ENCODE measurements at places on chromosomes 4 and X.

- no peak for DNase-seq
Measured at GRCh38 chr4:72602396-72603376, 33.7 kb upstream of the ADAMTS3 start.

DNA sequence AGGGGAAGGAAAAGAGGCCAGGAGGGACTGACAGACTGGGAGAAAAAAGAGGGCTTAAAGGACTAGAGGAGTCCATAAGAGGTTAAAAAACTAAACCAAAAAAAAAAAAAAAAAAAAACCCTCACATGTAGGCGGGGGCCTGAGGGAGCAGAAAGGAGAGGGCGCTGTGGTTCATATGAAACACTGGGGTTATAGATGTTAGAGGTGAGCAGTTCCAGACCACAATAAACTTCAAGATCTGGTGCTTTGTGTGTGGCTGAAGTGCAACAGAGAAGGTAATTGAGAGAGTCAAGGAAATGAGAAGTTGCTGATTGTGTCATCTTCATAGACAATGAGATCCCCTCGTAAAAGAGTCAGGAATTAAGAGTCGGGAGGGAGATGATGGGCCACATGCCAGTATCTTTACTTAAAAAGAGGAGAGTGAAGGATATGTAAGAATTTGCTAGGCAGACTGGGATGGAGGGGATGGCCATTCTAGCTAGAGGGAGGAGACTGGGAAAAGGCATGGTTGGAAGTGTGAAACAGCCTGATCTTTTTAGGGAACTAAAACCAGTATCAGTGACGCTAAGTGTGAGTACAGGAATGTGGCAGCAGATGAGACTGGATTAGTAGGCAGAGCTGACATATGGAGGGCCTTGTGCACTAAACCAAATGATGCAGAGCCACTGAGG lies 18.4 kb upstream of the OGT start:
- DNase-seq: no peak

- no peak for DNase-seq
Measured at GRCh38 chr4:159698336-159698735, 595.5 kb downstream of the RAPGEF2 start.

DNA sequence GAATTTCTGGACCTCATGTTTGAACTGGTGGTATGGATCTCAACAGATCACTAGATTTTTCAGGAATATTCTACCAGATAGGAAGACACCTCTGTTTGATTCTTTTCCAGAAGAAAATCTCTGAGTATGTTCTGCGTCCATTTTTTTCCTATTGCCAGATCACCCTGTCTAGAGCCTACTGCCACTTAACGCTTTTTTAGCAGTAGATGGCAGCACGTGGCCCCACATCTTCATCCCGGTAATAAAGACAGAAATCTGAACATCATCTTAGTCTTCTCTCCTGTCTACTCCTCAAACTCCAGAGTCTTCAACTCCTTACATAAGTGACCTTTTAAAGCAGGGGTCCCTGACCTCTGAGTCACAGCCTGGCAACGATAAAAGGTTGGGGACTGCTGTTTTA lies 184.7 kb downstream of the TMA16 start:
- no peak for DNase-seq

GRCh38 chrX:48826135-48826875 lies at the start of gene ERAS:
TSS of gene ERAS (plus strand) at chrX:48826513. CDS start at chrX:48829124, 2,611 bp downstream.
- no peak for DNase-seq

DNA sequence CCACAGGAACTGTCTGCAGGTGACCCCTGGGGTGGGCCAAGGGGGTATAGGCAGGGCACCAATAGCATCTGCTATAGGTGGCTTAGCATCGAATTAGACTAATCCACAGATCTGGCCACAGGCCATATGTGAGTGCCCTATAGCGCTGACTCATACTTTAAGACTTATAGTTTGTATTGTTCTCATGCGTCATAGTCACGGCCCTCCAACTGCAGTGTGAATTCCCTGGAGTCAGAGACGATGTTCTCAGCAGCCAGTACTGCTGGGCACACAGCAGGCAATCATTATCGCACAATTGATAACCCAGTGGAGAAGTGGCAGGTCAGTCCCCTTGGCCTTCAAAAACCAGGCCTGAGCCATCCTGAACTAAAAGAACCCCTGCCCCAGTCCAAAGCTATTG lies 58.1 kb downstream of the ADGRG2 start:
- no peak for DNase-seq

GRCh38 chr4:5753766-5754528 lies 42.9 kb downstream of the EVC start:
- DNase-seq: no peak

DNA sequence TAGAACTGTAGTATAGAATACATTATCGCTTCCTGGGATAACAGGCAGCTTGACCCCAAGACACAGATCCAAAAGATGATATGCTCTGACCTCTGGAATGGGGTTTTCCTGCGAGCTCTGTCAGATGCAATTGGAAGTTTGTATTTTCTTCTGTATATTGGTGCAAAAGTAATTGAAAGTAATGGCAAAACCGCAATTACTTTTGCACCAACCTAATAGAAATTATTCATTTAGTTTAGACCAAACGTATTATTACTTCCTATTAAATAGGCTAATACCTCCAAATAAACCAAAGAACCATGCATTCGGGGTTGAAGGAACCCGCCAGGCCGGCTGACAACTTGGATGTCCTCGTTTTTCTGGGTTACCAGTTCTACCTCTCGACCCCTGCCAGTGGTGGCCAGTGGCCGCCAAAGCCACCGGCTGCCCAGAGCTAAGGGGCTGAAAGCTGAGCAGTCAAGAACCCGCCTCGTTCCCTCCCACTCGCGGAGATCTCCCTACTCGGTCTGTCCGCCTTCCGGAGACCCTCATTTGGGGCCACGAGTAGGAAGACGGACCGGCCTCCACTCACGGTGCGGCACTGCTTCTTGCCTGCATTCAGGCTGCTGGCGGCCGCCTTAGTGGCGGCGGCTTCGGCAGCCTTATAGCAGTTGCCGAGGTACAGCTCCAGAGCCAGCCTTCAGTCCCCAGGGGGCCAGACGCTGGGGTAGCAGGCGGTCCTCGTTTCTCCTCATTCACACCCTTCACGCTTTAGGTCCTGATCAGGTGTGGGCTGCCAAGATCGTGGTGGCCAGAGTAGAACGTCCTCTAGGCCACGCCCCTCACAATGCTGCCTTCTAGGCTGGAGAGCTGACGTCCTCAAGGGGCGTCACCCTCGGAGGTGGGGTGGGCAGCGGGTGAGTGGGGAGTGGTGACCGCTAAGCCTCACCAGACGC lies 121.9 kb downstream of the RBMX2 start:
- no peak for DNase-seq

DNA sequence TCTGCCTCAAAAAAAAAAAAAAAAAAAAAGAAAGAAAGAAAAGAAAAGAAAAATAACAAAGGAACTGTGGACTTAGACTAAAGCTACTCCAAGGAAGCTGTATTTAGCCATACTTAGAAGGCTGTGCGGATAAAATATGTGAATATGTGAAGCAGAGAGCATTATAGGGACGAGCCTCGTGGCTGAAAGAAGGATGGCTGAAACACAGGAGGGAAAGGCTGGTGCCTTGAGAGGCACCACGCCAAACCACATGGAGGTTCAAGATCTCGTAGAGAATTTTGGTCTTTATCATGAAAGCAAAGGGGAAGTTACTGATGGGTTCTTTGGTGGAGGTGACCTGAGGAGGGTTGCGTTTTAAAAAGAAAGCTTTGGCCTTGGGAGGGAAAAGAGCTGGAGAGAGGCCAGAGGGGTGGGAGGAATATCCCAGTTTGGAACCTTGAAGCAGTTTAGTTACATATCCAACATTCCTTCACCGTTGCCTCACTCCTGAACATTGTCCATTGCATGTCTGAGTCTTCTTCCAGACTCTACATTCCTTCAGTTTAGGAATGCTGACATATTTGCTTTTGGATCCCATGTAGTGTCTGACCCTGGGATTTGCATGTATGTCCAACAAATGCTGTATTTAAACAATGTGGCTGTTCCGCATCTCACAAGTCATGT lies 82.5 kb downstream of the CPE start:
- no peak for DNase-seq

GRCh38 chrX:2712890-2713840 lies 22.1 kb downstream of the CD99 start:
- DNase-seq: no peak

- no peak for DNase-seq
Measured at GRCh38 chr4:53618321-53618720, 27.0 kb upstream of the LNX1 start.

DNA sequence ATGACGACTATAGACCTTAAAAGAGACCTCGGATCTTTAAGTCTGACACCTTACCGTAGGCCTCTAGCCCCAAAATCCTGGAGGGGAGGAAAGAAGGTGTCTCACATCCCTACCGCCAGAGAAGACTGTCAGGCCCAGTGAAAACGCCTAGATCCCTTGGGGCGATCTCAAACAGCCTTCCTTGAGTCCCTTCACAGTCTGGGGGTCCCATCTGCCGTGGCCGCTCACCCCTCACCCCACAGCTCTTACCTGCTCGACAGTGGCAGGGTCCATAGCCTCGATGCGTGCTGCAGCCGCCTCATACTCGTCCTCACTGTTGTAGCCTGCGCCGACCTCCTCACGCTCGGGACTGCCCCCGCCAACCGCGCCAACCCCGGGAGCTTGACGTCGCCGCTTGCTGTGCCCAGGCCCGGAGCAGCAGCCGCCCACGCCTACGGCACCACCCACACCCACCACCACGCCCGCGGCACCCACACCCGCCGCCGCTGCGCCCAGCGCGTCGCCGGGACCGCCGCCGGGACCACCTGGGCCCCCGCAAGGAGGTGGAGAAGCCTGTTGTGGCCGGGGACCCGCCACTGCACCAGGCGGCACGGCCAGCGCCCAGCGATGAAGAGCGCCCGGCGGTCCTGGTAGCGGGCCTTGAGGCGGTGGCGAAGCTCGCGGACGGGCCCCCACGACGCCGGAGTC lies 536 bp downstream of the OTUD5 start:
- no peak for DNase-seq

DNA sequence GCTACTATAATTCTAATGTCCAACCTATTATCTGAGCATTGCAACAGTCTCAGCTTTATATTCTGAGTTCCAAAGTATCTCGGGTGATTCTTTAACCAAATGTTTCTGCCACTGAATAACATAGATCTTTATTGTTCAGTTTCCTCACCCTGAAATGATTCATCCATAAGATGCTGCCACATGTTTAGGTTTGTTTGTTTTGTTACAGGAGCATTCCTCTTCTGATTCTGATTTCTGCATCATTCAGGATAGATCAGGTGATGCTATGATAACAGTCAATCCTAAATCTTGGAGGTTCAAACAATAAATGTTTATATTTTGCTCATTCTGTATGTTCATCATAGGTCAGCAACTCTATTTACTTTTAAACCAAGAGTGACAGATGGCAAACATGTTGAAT lies 927.6 kb downstream of the PCDH7 start:
- DNase-seq: no peak

- DNase-seq: no peak
Measured at GRCh38 chr4:101000496-101000895, 346.8 kb downstream of the PPP3CA start.

- no peak for DNase-seq
Measured at GRCh38 chrX:37787423-37787869, 7.6 kb downstream of the CYBB start.

DNA sequence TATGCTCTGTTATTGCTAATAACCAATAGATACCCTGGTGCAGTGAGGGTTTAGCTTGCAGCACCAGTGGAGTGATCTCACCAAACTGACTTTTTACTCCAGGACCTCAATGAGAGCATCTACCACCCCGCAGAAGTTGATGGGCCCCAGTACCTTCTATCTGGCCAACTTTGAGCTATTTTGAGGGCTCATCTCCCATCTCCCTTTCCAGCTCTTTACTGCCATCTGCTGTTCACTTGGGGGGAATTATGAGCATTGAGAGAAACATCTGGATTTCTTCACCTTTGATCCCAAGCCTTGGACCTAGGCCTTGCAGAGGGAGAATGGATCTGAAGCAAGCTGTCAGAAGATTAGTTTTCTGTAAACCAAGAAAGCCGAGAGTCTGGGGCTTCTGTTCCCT lies 143.6 kb downstream of the TMEM164 start:
- DNase-seq: no peak

GRCh38 chr4:111761531-111761930 lies 383.7 kb upstream of the FAM241A start:
- no peak for DNase-seq

GRCh38 chr4:24683116-24683515 lies 98.8 kb upstream of the DHX15 start:
- DNase-seq: no peak

DNA sequence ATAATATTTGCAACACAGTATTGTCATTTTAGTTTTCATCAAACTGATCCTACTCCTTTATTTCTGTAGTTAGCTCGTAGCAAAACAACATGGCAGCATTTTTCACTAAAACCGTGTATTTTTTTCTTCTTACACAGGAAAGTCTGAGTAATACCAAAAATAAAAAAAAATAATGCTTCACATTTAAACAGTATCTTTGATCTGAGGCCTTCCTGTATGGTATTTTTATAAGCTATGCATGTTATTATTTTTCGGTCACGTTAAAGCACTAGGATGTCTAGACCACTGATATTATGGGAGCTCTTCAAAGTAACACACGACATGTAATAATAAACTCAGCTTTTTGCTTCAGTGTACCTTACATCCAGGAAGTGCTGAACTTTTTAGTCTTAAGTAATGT lies 94.1 kb upstream of the SRD5A3 start:
- DNase-seq: no peak

GRCh38 chr4:95728145-95728544 lies 111.7 kb upstream of the PDHA2 start:
- DNase-seq: no peak

- no peak for DNase-seq
Measured at GRCh38 chr4:168588916-168589531, 92.2 kb downstream of the PALLD start.

GRCh38 chr4:143391895-143392294 lies 55.2 kb downstream of the GAB1 start:
- DNase-seq: no peak

GRCh38 chr4:124631760-124632159 lies 80.8 kb downstream of the ANKRD50 start:
- no peak for DNase-seq

GRCh38 chrX:83845397-83845796 lies 15.5 kb upstream of the CYLC1 start:
- no peak for DNase-seq

DNA sequence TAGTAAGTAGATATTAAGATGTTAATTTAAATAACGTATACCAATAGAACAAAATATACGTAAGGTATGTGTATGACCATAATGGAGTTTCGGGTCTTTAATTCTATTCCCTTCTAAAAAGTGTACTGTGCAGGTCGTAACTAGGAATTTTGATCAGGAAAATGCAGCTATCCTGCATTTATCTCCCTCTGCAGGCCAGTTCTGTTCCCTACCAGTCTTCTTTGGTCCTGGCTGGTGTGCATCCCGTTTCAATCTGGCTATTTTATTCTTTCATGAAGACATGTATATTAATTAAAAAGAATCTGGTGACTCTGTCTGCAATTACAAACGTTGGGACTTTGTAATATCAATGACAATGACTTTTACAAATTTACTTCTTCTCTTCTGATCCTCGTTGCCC lies 534.1 kb upstream of the AADAT start:
- no peak for DNase-seq

- DNase-seq: no peak
Measured at GRCh38 chr4:140854168-140854567, 98.0 kb upstream of the TBC1D9 start.

Measured in T-helper 2 cell (primary cell).